Urothelium cell line (cell line): ENCODE measurements at places on chromosomes 6 and 20.

GRCh38 chr6:158408552-158409130 is 96.4 kb downstream of the TULP4 start:
- no peak for DNase-seq

GRCh38 chr6:82268301-82268846 is 20.8 kb upstream of the IBTK start:
- DNase-seq: no peak

GRCh38 chr20:46624946-46625345 is 26.3 kb downstream of the SLC13A3 start:
- no peak for DNase-seq

DNA sequence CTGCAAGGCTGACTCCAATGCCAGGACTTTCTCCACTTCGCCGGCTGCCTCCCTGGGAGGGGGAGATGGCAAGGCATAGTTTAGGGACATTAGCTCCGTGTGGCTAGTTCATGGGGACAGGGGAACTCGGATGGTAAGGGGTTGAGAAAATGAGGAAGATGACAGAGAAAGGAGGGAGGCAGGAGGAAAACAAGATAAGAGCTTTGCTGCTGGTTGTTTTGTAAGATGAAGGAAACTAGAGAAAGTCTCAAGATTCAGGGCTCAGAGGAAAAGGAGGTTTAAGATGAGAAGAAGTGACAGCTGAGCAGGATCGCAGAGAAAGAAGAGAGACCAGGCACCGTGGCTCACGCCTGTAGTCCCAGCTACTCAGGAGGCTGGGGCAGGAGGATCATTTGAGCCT is 180.9 kb upstream of the RREB1 start:
- no peak for DNase-seq

- DNase-seq: no peak
These were observed 644 bp downstream of the OARD1 start for GRCh38 chr6:41071501-41071922.

DNA sequence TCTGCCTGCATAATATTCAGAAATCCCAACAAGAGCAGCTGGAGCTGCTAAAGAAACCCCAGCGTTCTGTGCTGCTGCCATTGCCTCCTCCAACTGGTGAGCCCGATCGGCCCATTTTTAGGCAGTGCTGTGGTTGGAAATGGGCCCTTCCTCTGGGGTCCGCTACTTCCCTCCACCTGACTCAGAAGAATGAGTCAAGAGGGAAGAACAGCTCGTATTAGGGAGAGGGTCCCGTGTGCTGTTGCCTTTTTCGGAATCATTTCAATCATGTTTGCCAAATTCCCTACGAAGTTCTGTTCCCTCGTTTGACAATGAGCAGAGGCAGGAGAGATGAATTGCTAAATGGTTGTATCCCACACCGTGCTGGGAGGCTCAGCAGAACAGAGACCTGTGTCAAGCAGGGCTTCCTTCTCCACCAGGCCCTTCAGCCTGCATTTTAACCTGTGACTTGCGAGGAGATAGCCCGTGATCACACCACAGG is 38.4 kb downstream of the THBS2 start:
- DNase-seq: no peak

DNA sequence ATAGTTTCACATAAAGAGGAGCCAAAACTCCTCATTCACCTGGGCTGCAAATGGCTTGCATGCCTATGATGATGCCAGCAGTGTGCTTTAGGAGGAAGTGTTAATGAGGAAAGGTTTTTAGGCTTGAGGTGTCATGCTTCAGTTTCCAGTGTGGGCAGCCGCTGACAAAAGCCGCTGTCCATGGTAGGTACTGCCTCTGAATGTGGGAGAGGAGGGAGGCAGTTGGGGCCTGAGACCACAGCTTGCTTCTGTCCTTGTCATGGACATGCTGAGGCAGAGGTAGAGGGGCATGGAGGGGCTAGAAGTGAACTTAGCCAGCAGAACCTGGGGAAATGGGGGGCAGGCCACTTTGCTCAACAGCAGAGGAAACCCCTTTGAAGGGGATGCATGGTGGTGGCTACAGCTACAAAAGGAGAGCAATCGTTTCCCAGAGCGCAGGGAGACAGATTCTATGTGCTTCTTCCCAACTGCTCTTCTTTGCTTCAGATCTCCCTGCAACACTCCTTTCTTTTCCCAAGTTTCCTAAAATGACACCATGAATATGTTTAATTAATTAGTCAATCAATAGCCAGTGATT is 372.1 kb upstream of the CNR1 start:
- DNase-seq: peak; percentile 14

- DNase-seq: no peak
These were observed 94.8 kb upstream of the FOXA2 start for GRCh38 chr20:22679197-22679596.

DNA sequence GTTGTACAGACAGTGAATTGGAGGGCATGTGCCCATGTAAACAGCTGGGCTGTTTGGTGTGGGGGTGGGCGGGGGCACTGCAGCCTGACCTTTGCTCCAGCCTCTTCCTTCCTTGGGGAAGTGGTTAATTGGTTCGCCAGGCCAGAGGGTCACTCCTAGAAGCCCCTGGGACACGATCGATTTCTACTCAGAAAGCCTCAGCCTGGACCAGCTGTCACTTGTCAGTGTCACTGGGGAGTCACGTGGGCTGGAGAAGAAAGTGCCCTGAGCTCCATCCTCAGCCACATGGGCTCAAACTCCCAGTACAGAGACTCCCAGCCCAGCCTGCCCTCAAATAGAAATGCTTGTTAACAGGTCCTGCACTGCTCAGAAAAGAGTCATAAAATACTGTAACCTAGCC is 423.8 kb upstream of the SULF2 start:
- DNase-seq: no peak

GRCh38 chr6:85756982-85757381 is 114.3 kb upstream of the SYNCRIP start:
- peak; percentile 8 for DNase-seq

- peak; percentile 42 for DNase-seq
These were observed 37.9 kb upstream of the RNF24 start for GRCh38 chr20:4053071-4053919.

DNA sequence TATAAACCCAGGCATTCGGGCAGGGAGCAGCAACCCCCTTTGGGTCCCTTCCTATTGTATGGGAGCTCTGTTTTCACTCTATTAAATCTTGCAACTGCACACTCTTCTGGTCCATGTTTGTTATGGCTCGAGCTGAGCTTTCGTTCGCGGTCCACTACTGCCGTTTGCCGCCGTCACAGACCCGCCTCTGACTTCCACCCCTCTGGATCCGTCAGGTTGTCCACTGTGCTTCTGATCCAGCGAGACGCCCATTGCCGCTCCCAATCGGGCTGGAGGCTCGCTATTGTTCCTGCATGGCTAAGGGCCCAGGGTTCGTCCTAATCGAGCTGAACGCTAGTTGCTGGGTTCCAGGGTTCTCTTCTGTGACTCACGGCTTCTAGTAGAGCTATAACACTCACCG is 111.3 kb downstream of the TMEM170B start:
- DNase-seq: no peak

DNA sequence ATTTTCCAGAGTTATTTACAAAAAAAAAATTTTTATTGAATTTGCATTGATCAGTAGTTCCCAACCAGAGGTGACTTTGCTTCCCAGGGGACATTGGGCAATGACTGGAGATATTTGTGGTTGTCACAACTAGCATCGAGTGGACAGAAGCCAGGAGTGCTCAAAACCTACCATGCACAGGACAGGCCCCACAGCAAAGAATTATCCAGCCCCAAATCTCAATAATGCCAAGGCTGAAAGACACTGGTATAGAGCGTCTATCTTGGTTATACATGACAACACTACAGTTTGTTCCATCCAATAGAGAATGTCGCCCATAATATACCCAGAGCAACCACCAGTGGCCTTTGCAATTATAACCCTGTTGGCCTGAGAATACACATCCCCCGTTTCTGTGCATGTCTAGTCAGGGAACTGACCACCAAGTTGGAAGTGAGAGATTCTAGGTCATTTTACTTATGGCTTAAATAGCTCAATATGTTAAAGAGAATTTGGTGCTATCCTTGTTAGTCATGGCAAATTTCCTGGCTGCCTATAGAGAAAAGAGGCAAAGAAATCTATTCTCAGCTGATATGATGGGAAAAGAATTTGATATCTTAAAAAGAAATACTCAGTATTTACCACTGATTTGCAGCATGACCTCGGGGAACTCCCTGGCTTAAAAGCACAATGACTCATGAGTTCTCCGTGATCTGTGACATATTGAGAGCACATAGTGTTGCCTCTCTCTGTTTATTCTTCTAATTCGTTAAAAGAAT is 76.0 kb upstream of the ADTRP start:
- DNase-seq: no peak

GRCh38 chr6:75267461-75267860 is 17.1 kb downstream of the TMEM30A start:
- no peak for DNase-seq

- DNase-seq: no peak
These were observed 877.8 kb downstream of the EPHA7 start for GRCh38 chr6:92541448-92542060.

GRCh38 chr6:71197780-71198179 is 90.8 kb upstream of the OGFRL1 start:
- DNase-seq: peak; percentile 38

DNA sequence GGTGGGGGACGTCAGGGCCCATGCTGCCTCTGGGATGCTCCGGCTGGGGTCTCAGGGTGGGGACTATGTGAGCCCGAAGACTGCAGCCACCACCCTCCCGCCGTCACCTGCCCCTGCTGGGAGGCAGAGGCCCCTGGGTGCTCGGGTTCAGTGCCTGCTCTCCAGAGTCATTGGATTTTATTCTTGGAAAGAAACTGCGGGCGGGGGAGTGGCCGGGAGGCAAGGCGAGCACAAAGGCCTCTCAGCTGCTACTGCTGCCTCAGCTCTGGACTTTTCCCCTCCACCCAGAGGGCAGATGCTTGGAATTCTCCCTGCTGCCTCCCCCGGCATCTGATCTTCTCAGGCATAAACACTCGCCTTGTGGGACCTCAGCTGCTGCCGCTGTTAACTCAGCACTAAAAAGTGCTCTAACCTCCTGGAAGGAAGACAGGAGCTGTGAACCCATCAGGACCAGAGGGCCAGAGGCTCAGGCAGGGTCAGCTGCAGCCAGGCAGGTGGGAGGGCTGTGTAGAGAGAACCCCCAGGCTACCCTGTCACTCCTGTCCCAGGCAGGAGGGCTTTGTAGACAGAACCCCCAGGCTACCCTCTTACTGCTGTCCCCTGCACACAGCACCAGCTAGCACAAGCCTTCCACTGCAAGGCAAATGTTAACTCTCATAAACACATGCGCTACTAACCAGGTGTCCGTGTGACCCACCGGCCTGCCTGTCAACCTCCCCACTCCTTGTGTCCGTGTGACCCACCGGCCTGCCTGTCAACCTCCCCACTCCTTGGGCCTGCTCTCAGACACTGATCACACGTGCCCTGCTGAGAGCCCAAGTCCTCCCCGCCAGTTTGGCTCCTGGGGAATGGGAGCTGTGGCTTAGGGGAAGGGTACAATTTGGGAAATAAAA is 9.4 kb upstream of the FRMD1 start:
- DNase-seq: peak; percentile 30

DNA sequence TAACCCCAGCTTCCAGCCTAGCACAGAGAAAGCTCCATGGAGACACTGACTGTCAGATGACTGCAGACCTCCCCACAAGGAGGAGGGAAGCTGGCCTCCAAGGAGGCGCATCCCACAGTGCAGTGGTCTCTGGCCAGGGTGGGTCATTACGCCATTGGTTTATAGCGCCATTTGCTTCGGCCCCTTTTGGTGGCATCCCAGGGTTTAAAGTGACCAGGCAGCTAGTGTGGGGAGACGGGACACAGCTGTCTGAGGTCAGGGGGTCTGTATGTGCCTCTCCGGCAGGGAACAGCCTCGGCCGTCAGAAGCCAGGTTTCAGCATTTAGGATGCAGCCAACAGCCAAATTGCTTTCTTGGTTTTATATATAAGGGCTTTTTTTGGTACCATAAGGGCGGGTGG is 15.8 kb upstream of the PMEPA1 start:
- DNase-seq: no peak

GRCh38 chr6:95185874-95186273 is 391.5 kb upstream of the MANEA start:
- no peak for DNase-seq

- DNase-seq: no peak
These were observed 58.0 kb downstream of the ZFAND3 start for GRCh38 chr6:37877373-37878149.

DNA sequence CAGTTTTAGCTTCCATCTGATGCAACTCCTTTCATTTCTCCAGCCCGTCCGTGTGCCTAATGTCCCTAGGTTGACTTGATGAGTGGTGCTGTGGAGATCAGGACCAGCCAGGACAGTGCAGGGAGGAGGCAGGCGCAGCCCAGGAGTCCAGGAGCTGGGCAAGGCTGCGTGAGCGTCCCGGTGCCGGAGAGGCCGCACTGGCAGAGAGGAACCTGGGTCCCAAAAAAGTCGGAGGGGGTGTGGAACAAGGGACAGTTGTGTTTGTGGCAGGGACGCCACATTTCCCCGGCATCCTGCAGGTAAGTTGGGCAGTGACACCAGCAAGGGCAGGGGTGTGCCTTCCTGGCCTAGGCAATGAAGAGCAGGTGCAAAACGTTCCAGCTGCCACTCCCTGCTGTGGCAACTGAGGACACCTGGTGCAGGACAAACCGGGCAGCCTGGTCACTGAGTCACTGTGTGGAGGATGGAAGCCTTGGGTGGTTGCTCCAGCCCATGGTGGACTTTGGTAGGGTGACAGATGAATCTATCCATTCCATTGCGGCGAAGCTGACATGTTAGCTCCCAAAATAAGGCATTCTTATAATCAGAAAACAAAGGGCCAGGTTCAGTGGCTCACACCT is 53.2 kb downstream of the RAMACL start:
- DNase-seq: no peak

GRCh38 chr6:143063631-143064030 is 2.9 kb downstream of the AIG1 start:
- DNase-seq: no peak

- no peak for DNase-seq
These were observed 112.9 kb upstream of the JAG1 start for GRCh38 chr20:10786678-10787077.
